ENCODE measurements at places on chromosomes 7 and 10.

DNA sequence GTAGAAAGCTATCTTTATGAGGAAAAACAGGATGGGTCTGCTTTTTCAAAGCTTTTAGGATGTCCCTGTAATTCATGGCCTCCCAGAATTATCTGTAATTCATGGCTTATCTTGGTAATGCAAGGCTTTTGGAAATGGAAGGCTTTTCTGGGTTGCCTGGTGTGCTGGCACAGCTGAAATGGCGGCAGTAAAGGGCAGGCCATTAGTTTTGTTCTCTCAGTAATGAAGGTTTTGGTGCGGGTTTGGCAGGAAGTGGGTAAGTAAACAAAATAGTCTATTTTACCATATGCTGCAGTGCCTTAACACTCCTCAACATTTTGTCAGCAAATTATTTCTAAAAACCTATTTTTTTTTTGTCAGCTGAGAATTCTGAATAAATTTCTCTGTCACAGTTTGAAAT lies 69.3 kb downstream of the LRGUK start:
- no peak for DNase-seq

DNA sequence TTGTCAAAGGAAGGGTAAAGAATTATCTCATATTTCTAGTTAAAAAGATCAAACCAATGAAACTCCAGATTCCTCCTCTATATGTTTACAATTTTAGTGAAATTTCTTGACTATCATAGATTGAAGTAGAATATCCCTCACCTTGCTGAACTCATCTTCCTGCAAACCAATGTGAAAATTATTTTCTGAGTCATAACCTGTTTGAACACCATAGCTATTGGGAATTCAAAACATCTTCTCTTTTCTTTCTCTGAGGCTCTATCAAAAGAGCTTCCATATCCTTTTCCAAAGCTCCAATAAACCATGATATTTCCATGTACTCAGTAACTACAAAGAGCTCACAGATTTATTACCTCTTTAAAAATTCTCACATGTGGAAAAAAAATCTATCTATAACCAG lies 134.3 kb downstream of the DOCK4 start:
- DNase-seq = no peak

- no peak for DNase-seq
Observed at GRCh38 chr7:101964680-101965452, 147.4 kb downstream of the CUX1 start.

GRCh38 chr10:80700252-80700651 lies 162.6 kb downstream of the SH2D4B start:
- no peak for DNase-seq

Measured in SK-MEL-5 (cell line).